ENCODE measurements at places on chromosomes 4 and X.

DNA sequence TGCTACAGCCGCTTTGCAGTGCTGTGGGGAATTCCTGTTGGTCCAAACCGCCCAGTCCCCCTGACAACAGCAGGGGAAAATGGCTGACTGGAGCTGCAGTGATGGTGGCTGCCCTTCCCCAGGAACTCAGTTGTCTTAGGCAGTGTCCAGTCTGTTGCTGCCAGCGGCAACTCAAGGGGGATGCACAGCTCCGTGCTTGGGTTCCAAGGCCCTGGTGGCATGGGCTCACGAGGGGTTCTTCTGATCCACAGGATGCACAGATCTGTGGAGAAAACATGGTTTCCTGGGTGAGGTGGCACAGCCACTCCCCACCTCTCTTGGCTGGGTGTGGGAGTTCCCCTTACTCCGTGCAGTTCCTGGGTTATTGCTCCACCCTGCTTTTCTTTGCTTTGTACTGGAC lies 261.2 kb downstream of the TLL1 start:
- ATAC-seq: no peak

DNA sequence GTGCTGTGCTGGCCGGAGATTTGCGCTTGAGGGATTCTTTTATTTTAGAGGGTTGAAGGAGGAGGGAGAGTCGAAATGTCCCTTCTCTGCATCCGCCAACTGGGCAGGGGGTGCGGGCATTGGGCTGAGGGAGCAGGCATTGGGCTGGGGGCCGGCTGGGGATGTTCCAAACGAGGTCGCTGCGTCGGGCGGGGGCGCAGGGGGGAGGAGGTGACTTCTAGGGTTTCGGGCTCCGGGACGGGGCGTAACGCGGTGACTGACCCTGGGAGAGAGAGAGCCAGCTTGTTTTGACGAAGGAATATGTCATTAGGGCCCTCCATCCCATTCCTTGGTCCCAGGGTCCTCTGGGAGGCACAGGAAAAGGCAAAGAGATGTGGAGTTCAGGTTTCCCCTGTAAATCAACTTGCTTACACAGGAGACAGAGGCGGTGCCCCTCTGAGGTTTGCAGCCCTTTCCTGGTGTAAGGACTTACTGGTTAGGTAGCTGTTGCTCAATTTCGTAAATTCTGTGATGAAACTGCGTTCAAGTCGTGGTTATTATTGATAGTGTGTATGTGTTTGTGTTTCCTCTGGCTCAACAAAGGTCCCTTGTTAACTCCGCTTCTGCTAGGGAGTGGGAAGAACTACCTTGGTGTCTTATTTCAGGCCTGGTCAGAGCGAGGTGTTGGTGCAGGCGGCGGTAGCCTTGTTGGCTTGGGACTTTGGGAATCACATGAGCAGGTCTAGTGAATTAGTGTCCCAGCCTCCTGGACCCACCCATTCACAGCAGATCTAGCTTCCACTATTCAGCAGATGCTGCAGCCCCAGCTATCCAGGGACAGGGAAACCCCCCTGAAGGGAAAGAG lies 716 bp downstream of the FHIP1A start:
- ATAC-seq: no peak

DNA sequence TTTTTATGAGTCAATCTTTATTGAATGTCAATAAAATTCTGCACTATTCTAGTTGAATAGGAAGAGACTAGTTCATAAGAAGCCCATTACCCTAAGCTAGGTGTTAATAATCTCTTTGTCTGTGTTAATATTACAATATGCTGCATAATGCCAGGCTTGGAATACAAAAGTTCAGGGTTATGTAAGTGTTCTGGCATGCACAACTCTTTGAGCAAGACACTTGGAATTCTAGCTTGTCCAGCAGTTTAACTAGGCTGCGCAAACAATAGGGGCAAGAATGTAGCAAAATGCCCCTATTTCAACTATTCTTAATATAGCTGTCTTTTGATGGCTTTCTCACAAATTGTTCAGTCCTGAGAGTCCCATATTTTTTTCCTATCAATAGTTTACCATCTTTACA lies 31.3 kb upstream of the ETNPPL start:
- no peak for ATAC-seq

DNA sequence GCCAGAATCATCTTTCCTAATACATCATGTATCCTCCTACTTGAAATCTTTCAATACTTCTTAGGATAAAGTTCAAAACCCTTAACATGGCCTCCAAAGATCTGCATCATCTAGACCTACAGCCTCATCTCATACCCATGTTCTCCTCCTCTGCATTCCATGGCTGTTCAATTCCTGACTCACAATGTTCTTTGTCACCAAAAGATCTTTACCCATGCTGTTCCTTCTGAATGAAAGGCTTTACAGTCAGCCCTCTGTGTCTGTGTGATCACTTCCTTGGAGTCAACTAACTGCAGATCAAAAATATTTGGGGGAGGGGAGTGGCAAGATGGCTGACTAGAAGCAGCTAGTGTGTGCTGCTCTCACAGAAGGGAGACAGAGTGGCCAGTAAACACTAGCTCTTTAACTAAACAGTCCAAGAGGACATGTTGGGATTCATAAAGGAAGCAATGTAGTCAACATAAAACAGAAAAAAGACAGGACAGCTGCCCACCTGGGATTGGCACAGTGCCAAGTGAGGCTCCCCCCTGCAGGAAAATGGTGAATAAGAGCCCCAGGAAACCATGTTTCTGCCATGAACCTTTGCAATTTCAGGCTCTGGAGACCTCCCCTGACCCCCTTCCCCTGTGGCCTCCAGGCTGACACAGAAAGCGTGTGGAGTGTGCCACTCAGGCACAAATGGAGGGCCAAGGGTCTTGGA lies 31.9 kb downstream of the CBR4 start:
- ATAC-seq: no peak

DNA sequence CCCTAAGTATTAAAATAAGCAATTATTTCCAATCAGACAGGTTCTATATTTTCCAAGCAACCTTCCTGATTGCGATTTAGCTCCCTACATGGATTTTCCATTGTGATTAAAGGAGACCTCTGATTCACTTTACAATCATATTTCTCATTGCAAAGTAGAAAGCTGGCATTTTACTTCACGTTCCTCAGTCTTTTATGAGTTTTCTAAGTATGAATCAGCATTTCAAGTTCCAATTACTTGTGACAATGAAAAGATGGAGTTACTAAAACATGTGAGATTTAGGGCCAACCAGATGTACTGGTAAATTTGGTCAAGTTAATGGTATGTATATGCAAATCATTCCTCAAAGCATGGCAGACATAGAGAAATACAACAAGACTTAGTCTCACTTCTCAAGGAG lies 206.2 kb downstream of the KCNIP4 start:
- no peak for ATAC-seq

GRCh38 chr4:120826853-120827252 lies 95.7 kb downstream of the PRDM5 start:
- ATAC-seq: no peak

DNA sequence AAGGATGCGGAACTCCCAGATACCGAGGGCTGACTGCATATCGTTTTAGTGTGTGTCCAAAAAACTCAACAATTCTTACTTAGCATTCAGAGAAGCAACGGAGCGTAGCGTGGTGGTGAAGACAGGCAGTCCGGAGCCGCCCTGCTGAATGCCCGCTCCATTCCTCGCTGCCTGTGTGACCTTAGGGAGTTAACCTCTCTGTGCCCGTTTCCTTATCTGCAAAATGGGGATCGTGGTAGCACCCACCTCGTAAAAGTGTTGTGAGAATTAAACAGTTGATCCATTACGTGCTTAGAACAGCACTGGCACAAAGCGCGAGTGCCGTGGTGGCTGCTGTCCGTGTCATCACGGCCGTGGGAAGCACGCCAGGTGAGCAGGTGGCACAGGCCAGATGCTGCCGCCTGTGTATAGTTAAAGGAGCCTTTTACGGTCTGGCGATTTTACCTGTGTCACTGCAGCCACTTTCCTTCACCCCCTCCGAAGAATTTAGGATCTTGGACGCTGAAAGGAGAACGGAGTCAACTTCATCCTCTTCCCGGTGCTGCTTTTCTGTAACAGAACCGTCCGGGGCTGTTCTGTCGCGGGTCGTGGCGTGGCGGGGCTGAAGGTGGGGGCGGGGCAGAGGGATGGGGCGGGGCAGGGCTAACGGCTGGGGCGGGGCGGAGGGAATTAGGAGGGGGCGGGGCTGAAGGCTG lies 885 bp downstream of the CCDC110 start:
- peak; percentile 10 for ATAC-seq

- ATAC-seq: no peak
These were observed 30.9 kb downstream of the STOX2 start for GRCh38 chr4:183936047-183936446.

DNA sequence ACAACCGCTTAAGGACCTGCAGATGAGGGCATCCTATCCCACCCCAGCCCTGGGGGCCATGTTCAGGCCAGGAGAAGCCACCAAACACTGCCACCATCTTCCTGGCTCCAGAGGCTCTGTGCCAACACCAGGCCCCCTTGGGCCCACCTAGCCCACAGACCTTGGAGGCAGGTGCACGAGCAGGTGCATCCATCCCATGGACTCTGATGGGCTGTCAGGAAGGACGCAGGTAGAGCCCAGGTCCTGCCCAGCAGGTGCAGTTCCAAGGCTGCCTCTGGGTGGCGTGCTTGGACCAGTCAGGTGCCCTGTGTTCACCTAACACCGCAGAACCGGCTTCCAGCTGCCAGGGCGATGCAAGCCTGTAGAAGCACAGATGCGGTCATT lies 22.8 kb upstream of the PDE6B start:
- no peak for ATAC-seq

DNA sequence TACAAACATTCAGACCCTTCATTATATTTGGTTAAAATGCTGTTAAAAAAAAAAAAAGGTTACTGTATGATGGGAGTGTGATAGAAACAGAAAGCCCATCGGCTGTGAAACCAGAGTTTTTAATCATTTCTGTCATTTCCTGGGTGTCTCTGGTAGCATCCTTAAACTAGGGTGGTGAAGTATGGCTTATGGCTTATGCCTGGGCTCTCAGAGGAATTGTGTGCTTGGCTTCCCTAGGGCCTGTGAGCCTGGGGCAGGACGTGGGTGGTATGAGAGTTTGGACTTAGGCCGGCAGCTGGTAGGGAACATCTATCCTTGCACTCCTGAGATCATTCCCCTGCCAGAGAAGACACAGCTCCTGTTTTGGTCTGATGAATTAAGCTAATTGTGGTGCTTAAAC lies 52.2 kb downstream of the DCUN1D4 start:
- ATAC-seq: no peak

DNA sequence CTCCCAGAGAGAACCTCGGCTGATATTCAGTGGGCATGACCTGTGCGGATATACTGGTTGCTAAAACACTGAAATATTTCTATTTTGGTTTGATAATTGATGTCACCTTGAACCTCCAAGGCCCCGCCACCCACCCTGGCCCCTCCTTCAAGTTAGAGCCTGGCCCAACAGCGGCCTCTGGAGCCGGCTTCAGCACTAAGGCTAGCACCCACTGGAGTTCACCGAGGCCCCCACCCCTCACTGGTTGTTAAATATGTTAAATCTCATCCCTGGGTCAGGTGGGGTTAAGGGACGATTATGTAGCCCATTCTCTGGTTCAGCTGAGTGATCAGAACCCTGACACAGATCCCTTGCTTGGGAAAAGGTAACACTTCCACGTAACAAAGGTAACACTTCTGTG lies 24.3 kb downstream of the SEL1L3 start:
- no peak for ATAC-seq

DNA sequence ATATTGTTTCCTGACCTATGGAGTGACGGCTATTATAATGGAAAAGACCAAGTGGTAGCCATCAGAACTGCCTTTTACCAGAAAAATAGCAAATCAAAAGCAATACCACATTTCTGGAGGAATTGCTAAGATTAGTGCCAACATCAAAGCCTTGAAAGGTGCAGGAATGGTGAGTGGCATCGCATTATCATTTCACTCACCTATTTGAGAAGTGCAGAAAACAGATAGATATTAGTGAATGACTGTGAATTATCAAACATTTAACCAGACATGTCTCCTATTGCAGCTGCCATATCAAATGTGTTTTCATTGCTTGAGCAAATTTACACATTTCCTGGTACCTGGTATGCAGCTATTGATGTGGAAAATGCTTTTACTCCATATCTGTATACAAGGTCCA lies 1638.1 kb upstream of the PABPC4L start:
- no peak for ATAC-seq

DNA sequence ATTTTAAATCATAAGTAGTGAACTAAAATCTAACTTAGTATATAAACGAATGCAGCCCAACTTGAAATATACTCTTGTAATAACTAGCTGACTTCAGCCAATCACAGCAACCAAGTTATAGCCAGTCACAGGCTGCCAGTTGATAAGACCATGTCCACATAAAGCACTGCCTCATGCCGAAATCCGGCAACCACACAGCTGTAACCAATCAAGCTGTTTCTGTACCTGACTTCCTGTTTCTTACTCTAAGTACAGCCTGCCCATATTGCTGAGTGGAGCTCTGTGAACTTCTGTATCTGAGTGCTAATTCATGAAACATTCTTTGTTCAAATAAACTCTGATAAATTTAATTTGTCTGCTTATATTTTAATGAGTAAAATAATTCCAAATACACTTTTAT lies 805.3 kb upstream of the EPHA5 start:
- no peak for ATAC-seq

GRCh38 chr4:5213087-5213595 lies 161.9 kb downstream of the STK32B start:
- ATAC-seq: no peak

GRCh38 chrX:30652527-30653414 lies 452 bp upstream of the GK start:
- peak; percentile 59 for ATAC-seq
